ENCODE measurements at places on chromosomes 12 and 14. TPM values are rescaled to one million over a fixed set of nuclear protein-coding genes. Genes with fewer than 3 reads are reported as not detected.

DNA sequence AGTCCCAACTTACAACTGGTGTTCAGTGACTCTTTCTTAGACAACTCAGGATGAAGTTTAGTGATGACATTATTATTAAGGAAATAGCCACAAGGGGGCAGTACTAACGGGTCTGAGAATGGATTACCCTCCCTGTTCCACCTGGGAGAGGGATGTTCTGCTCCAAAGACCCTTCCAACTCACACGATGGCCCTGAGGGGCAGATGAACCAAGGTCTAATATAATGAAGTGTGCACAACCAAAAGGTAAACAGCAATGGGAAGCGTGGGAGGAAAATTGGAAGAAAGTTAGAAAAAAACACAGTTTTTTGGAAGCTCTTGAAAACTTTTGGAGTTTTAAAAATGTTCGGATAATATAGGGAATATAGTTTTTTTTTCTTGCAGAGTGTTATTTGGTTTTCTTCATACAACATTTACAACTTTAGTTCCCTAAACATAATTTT lies 24.0 kb downstream of the FGF6 start:
- peak; percentile 6 for DNase-seq

DNA sequence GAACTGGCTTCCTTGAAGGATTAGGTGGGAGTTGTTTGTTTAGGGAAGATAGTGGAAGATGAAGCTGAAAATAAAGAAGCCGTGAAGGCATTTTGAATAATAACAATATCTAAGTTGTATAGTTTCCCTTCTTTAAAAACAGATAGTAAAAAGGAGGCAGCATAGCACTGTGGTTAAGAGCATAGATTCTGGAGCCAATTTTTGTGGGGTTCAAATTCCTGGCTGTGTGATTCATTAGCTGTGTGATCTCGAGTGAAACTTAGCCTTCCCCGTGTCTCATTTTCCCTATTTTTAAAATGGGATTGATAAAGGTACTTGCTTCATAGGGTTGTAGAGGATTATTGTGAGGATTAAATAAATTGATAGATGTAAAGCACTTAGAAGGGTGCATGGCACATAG lies 104.5 kb downstream of the MYRFL start:
- no peak for DNase-seq

DNA sequence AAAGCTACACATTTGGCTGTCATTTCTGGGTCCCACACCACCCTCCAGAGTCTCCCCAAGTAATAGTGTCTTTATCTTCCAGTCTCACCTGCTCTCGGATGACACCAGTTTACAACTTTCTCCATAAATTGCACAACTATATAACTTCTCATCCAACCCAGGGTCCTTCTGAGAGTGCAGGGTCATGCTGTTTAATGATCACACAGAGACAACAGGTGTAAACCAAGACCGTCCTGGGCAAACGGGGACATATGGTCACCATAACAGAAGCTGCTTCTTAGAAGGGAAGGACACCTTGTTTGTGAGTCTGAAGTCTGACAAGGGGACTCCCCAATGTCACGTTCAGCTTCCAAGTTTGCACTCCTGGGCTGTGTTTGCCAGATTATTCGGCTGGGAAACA lies 74.3 kb downstream of the MAP1LC3B2 start:
- no peak for DNase-seq

DNA sequence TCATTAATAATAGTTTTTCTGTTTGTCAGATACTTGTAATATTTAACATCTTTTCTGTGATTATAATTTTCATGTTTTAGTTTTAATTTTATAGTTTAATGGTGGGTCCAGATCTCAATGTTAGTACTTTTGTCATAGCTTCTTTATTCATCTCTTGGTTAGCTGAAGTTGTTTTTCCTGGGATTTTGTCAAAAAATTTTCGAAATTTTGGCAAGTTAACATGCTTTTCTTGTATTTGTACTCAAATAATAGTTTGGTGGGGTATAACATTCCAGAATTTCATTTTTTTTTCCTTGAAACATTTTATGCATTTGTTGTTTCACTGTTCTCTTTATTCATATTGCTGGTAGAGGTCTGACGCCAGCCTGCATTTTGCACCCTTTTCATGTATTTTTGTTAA lies 45.5 kb downstream of the KTN1 start:
- DNase-seq = no peak

DNA sequence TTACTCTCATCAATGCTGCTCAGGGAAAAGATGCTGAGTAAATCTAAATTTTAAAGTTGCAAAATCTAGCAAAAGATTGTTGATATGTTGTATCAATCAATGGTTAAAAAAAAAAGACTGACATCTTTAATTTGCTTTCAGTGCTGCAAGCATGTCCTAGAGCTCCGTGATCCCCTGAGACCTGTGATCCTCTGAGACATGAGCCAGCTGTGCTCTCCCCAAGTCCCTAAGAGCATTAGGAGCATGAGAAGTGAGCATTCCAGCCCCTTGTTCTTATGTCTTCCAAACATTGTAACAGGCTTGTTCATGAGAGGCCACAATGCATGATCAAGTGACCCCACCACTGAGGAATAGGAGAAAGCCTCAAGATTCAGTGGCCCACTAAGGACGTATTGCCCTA lies 116.6 kb downstream of the DAD1 start:
- no peak for DNase-seq

DNA sequence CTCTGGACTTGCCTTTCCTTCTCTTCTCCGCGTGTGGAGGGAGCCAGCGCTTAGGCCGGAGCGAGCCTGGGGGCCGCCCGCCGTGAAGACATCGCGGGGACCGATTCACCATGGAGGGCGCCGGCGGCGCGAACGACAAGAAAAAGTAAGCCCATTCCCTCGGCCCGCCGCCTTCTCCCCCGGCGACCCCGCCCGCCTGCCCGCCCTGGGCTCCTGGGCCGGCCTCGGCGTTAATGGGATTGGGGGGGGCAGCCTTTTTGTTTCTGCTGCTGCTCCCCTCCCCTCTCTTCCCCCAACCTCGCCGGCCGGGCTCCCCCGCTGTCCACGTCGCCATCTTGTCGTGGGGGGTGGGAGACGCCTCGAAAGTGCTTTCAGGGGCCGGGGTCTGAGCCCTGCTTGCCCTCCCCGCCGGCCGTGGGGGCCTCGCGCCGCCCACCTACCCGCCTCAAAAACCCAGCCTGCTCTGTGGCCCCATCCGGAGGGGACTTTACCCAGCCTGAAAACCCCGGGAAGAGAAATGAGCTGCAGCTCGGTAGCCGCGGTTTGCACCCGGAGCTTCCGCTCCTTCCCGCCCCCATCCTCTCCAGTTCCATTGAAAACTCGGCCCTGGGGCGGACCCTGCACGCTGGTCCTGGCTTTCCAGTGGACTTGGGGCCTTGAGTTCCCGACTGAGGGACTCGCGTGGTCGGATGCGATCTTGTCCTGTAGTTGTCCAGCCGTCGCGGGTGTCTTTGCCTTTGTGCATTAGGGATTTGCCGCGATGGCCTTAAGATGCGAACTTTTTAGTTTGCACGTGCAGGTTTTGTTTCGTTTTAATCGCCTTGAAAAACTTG lies 598 bp downstream of the HIF1A start:
- peak; percentile 42 for DNase-seq

The CCDC197 gene
- total RNA-seq = not detected

DNA sequence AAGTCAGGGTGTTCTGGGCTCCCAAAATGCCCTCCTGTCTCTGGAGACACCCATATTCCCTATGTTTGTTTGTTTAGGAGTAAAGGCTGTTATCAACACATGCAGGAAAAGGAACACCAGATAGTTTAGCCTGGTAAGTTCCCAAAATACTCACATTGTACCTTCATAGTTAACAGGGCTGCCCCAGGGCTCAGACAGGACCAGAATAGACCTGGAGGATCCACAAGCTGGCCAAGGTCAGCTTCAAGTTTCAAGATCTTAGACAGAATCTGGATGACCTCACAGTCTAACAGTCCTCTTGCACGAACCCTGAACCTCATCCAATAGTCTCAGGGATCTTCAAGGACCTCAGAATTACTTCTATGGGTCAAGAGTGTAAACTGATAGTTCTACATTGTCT lies 18.1 kb upstream of the HSP90B1 start:
- no peak for DNase-seq

- no peak for DNase-seq
Measured at GRCh38 chr12:54383041-54383609, 1.4 kb downstream of the ZNF385A start.

GRCh38 chr12:39441189-39441962 lies 1.5 kb downstream of the KIF21A start:
- DNase-seq = no peak

All from PC-9 (cell line).